ENCODE measurements at places on chromosomes 6 and 20.

- no peak for DNase-seq
These were observed 16.5 kb upstream of the MLIP start for GRCh38 chr6:54094786-54095185.

GRCh38 chr20:52972190-52972937, at the start of gene TSHZ2:
TSHZ2 (plus strand) TSS chr20:52972358; CDS start chr20:52973294, 936 bp downstream.
- DNase-seq: peak; percentile 51

DNA sequence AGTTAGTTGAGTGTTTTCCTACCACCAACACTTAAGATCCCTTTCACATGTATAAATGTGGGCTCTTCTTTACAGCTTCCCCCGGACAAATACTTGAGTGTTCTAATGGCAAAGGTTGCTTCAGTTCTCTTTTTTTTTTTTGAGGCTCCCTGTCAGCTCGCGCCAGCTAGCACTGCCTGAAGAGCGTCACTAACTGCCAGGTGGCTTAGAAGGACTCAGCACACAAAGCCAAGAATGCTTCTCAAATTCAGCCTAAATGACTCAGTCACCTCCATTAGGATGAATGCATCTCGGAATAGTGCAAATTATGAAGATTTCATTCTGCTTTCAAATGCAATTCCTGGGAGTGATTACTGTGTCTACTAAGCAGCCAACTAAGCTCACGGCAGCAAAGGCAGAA, 150.7 kb upstream of the BTBD3 start:
- DNase-seq: no peak

DNA sequence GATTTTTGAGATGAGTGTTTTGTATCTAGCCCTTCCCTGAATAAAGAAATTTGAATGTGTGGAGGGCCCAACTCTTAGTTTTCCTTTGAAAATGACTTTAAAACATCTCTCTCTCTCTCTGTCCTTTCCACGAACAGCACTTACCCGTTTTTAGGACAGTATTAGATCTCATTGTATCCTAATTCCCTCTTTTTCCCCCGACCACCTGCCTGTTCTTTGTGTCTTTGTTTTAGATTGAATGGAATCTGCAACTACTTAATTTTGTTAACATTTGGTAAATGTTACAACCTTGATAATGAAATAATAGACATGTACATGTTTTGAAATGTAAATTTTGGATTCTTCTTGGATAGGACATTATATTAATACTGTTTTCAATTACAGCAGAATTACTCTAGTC, 3.1 kb downstream of the DSP start:
- no peak for DNase-seq

DNA sequence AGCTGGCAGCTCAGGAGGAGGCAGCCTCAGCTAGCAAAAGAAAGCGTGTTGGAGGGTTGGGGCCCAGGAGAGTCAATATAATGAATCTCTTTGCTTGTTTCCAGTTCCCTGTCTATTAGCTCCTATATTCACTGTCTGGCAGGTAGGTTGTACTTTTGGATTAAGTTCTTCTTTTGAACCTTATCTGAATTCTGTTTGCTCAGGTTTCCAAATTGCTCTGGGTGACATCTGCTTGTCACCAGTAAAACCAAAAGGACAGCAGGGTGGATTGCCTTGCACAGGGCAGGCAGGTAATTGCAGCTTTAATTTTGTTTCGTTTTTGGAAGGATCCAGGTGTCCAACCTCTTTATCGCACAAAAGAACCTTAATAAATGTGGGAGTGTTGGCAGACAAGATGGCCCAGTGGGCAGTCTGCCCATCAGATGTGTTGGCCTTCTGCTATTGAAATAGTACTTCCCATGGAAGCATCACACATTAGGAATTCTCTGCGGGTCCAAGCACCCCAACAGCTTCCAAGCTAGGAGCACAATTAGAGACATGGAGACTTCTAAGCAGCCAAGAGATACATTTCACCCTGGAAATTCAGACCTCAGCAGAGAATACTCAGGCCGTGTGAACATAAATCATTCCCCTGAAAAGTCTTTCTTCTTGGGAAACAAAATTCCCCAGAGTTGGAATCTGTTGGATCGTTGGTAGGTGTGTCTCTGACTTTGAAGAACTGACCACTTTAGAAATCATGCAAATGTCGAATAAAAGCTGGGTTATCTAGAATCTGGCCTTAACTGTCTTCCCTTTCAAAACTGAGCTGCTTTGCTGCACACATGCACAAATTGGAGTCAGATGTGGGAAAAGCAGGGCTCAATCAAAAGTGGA, 286.9 kb upstream of the BMP2 start:
- DNase-seq: no peak

GRCh38 chr6:27059621-27060425, 187.7 kb upstream of the PRSS16 start:
- no peak for DNase-seq

DNA sequence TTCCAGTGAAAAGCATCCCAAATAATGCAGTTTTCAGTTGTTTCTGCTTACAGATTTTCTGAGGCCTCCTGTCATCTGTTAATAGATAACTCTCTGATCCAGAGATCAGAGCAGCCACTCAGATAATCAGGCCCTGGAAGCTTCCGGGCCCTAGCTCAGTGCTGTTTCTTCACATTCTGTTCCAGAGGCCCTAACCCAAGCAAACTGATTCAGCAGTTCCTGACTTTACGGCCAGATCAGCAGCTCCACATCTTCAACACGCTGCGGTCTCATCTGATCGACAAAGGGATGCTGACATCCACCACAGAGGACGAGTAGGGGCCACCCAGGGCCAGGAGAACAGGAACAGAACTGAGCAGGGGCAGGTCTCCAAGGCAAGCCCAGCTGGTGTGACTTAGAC, 63.1 kb downstream of the CDS2 start:
- no peak for DNase-seq

GRCh38 chr20:56426926-56427325, 14.9 kb downstream of the CASS4 start:
- no peak for DNase-seq

- peak; percentile 32 for DNase-seq
These were observed 332 bp downstream of the GRIK2 start for GRCh38 chr6:101393829-101394251.

DNA sequence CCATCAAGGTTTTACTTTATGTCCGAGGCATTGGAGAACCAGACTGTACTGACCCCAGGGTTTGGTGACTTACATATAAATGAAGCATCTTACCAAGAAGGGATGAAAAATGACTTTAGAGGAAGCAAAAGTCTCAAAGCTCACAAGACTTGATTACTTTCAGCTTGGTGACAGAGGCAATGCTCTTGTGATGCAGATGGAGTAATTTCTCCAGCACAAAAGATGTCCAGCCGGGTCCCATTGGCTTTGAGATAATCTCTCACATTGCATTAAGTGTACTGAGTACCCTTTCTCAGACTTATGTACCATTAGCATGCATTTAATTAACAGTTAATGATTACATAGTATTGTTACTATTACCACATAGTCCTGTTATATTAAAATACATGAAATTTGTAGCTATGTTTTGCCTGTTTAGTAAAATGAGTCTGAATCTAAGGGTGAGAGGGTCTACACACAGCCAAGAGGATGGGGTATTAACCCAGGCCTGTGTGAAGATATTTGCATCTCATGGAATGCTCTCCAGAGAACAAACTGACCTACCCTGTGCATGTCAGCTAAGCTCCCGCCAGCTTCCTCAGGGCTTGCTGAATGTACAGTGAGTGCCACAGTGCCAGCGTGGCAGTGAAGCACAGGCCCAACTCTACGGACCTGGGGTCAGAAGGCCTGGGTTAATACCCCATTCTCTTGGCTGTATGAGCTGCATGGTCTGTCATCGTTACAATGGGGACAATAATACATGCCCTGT, 5.6 kb downstream of the HTR1E start:
- DNase-seq: no peak

All from hepatocyte (in vitro differentiated cells).